ENCODE measurements at places on chromosomes 6 and 20.

DNA sequence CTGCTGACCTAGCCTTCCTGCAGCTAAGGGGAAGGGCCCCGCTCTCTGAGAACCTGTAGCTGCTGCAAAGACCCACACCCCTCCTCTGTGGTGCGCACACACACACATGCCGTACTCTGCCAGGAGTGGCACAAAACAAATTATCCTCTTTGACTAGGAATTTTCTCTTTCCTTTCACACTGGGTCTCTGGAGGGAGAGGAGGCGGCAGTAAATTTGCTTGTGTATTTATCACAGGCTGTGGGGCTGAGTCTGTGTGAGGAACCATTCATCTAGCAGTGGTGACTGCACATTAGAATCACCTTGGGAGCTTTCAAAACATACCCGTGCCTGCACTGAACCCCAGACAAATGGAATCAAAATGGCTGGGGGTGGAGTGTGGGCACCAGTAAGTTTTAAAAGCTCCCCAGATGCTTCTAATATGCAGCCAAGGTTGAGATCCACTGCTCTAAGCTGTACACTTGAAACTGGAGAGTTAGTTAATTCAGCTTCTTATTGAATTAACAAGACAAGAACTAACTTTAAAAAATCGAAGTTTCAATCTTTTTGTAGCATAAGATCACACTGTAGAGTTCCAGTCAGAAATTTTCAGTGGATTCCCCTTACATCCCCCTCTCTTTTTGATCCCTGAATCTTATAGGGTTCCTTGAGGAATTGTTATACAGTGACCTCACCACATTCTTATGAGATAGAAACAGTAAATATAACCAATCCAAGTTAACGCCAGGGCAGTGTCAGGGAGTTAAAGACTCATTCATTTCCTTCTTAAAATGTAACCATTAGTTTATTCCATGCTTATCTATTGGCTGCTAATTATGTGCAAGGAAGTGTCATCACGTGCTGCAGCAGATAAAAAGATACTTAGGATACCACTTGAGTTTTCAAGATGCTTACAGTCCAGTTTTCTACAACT lies 29.8 kb upstream of the GMDS start:
- DNase-seq = no peak

- no peak for DNase-seq
Measured at GRCh38 chr6:125169058-125169457, 15.5 kb downstream of the TPD52L1 start.

- DNase-seq = no peak
Measured at GRCh38 chr6:32566957-32567356, 22.7 kb downstream of the HLA-DRB1 start.

DNA sequence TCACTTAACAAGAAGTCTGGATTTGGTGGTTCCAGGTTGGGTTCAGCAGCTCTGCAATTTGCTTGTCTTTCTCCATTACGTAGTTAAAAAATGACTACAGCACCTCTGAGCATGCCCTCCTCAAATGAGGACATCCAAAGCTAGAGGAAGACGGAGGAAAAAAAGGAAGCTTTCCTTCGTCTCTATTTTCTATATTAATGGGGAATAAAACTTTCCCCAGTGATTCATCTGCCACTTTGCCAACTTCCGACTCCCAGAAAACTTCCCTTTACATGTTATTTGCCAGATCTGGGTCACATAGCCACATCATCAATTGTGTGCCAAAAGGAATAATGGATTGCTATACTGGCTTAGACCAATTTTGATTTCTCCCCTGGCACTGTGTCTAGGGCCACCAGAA lies 69.5 kb downstream of the ZFAND3 start:
- DNase-seq = no peak

DNA sequence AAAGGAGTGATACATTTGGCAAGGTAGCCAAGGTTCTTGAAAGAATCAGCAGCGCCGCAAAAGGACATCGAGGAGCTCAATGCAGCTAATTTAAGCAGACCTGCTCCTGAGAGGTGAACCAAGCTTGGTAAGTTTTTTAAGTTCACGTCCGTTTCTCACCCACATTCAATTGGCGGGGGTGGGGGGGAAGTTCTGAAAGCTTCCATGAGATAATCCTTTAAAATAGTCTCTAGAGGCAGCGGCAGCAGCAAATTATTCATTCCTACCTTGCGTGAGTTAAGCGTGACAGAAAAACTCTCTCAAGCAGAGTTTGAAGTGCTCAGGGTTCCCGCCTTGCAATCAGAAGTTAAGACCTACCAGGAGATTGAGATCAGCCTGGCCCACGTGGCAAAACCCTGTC lies 97.3 kb upstream of the NHSL1 start:
- DNase-seq = no peak

All from NCI-H524 treated with DMSO at 0.1 percent for 48 hours (cell line).